ENCODE measurements at places on chromosomes 11 and 22.

DNA sequence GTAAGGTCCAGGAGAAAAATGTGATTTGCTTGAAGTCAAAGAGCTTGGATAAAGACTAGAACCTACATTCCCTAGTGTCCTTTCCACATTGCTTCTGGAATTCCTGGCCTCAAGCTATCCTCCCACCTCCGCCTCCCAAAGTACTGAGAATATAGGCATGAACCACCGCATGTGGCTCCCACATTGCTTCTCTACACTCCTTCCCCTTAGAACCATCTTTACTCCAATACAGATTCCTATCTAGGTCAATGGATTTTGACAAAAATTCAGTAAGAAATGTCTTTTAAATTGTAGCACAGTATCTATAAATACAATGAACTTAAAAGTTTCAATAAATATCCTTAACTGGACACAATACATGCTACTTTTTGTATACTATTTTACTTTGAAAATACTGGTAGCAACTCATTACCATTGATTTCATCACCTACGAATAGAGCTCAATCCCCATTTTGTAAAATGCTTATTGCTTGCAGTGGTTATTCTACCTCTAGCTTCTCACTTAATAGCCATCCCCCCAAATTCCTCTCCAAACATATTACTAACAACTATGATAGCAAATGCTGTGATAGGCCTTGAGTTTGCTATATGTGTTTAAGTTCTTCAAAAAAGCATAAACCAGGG, 53.4 kb downstream of the GAB2 start:
- DNase-seq: no peak

GRCh38 chr22:47793304-47794101, 1031.1 kb downstream of the TBC1D22A start:
- DNase-seq: no peak

- DNase-seq: no peak
Observed at GRCh38 chr11:132445859-132446291, 1075.5 kb downstream of the NTM start.

DNA sequence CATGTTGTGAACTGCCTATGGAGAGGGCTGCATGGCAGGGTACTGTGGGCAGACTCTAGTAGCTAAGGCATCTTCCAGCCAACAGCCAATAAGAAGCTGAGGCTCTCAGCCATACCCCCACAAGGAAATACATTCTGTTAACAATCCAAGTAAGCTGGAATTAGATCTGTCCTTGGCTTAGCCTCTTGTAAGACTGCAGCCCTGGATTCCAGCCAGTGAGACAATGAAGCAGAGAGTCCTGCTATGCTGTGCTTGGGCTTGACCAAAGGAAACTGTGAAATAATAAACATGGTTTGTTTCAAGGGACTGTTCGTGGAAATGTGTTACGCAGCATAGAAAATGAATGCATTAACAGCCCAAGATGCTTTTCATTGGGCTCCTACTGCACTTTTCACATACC, 1097.4 kb upstream of the CCDC90B start:
- no peak for DNase-seq

GRCh38 chr22:32583074-32583682, 108.6 kb downstream of the FBXO7 start:
- DNase-seq: no peak

DNA sequence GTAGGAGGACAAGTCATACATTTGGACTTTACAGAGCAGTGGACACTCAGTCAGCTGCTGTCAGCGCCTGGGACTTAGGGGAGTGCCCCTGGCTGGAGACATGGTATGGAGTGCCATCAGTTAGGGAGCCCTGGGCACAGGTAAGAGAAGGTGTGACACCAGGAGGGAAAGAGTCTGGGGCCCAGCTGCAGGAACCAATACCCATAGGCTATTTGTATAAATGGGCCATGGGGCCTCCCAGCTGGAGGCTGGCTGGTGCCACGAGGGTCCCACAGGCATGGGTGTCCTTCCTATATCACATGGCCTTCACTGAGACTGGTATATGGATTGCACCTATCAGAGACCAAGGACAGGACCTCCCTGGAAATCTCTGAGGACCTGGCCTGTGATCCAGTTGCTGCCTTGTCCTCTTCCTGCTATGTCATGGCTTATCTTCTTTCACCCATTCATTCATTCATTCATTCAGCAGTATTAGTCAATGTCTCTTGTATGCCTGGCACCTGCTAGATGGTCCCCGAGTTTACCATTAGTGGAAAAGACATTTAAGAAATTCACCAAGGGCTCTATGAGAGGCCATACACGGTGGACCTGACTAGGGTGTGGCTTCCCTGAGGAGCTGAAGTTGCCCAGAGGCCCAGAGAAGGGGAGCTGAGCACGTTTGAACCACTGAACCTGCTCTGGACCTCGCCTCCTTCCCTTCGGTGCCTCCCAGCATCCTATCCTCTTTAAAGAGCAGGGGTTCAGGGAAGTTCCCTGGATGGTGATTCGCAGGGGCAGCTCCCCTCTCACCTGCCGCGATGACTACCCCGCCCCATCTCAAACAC, 850 bp upstream of the MIF start:
- no peak for DNase-seq

DNA sequence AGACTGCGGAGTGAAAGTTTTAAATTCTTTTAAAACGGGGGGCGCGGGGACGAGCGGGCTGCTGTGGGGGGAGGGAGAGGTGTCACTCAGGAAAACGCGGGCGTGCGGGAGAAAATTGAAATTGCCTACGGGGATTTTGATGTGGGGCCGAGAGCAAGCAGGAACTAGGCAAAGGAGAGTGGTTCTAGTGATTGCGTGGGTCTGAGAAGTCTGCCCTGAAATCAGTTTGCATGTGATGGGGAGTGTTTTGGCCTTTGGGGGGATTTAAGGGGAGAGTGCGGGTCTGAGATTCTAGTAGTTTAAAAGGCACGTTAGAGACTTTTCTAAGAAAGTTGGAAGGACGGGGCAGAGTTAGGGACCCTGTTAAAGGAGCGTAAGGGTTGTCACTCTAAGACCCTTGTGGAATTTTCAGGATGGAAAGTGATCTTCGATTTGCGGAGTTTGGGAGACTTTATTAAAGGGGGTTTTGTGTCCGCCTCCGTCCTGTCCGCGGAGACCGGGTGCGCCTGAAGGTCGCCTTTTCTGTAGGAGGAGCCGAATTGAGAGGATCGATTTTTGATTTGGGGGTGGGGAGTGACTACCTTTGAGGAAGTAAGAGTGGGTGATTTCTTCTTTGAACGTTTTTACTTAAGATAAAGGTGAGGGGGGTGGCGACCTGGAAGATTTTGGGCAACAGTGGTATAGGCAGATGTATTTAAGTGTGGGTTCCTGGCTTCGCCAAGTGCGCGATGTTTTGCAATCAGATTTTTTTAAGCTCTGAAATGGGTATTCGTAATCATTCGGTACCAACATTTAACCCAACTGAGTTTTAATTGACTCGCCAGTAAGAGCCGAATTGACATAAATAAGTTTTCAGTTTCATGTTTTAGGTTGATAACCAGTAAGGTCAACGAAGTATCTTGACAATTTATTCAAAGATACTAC, 1.1 kb downstream of the EED start:
- no peak for DNase-seq

GRCh38 chr11:119344291-119345010, 2.1 kb downstream of the MFRP start:
- no peak for DNase-seq

GRCh38 chr11:10893714-10894151, 35.9 kb upstream of the ZBED5 start:
- DNase-seq: no peak

DNA sequence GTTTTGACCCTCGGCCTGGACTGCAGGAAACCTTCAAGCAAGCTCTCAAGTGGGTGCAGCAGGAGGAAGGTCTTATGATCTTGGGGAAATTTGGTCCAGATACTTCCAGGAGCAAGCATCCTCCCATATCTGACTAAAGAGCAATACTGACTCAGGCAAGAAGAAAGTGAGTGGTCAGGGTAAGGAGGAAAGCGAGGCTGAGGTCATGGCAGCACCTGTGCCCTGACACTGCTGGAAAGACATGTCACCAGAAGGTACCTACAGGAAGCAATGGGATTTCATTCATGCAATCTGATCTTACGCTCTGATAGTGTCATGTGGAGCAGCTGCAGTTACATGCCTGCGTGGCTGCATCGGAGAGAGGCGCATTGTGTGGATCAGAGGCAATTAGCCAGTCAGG, 6.5 kb upstream of the TOP3B start:
- DNase-seq: no peak

GRCh38 chr11:83816572-83817187, 530.5 kb upstream of the CCDC90B start:
- DNase-seq: no peak

DNA sequence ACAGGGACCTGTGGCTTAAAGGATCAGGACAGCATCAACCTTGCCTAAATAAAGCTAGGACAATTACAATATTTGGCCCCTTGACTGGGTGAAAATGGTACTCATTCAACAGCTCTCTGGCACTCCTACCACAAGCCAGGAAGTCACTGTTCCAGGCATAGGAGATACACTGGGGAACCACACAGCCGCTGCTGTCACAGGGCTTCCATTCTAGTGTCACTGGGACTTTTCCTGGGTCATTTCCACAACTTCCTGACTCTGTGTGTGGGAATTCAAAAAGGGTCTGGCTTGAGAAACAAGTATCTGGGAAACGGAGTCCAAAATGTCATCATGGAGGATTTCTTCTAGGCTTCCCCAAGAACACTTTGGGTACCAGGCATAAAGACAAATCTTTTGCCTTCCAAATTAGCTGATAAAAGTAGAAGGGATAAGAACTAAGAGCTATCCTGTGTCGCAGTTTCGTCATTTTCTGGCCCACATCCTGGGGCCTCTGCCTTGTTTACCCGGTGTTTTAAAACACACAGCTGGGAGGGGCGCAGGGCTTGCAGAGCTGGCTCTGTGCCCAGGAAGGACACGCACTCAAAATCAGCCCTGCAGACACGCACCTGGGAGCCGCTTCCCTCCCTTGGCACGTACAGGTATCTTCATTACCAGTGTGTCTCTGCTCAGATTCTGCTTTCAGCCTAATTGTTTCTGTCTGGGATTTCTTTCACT, 38.0 kb downstream of the TMEM45B start:
- no peak for DNase-seq

DNA sequence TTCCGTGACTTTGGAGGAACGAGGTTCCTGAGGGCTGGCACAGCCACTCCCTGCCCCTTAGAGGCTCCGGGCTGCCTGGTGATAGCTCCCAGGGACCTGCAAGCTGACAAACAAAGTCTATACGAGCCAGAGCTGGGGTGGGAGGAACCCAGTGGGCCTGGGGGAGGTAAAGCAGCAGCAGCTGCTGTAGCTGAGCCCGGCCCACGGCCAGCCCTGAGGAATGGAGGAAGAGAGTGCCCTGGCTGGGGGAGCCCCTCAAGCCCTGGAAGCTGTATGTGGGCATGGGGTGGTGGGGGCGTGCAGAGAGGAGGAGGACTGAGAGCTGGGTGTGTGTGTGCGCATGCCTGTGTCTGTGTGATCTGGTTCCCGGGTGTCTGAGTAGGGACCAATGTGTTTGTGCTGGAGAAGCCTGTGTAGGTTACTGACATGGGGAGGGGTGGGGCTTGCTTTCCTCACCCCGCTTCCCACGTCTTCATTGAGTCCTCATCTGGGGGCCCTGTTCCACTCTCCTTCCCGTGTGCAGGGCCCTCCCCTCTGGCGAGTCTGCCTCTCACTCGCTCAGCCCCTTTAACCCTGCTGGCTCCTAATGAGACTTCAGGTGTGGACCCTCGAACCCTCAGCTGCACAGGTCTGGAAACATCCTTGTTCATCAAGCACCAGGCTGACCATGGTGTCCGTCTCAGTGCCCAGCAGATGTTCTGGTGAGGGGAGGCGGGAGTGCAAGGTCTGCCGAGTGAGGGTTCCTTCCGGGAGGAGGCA, 10.8 kb downstream of the ST3GAL4 start:
- DNase-seq: no peak

Data from SIG-M5 (cell line).